GDM1 (cell line): ENCODE measurements at places on chromosomes 4 and X.
A peak's percentile ranks its signal among the peaks of the same experiment; 100 is the strongest.

DNA sequence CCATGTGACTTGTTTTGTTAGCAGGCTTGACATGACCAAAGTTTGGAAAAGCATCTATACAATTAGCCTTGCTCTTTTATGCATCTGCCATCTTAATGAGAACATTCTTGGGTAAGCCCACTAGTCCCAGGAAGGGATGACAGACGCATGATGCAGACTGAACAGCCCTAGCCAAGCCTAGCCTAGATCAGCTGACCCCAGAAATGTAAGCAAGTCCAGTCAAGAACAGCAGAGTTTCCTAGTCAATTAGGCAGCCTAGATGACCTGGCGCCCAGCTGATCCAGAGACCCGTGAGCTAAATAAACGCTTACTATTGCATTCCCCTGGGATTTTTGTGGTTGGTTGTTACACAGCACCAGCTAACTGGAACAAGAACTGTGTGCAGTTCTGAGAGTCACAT is 457.9 kb downstream of the BCOR start:
- no peak for DNase-seq

GRCh38 chr4:20538905-20539304 is 161.4 kb upstream of the PACRGL start:
- no peak for DNase-seq

- DNase-seq, result no peak
Measured at GRCh38 chrX:101619364-101619763, 1.6 kb upstream of the ARMCX6 start.

DNA sequence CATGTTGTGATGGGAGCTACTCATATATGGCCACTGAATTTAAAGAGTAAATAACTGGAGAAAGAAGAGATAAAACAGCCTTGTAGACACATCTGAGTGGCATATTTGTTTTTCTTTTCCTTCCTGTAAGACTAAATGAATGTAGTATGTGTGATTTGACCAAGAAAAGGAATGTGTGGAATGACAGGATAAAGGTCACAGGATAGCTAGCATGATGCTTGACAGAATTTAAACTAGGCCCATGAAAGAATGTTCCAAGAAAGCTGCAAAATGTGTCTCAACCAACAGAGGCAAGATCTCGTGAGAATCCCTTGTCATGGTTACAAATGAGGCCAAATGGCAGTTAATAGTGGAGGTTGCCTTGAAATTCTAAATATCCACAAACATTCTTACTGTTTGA is 137.0 kb downstream of the KCNIP4 start:
- DNase-seq, result no peak

- no peak for DNase-seq
Measured at GRCh38 chr4:183903021-183903760, 1.9 kb upstream of the STOX2 start.

- no peak for DNase-seq
Measured at GRCh38 chrX:118225711-118226428, 109.3 kb upstream of the KLHL13 start.

DNA sequence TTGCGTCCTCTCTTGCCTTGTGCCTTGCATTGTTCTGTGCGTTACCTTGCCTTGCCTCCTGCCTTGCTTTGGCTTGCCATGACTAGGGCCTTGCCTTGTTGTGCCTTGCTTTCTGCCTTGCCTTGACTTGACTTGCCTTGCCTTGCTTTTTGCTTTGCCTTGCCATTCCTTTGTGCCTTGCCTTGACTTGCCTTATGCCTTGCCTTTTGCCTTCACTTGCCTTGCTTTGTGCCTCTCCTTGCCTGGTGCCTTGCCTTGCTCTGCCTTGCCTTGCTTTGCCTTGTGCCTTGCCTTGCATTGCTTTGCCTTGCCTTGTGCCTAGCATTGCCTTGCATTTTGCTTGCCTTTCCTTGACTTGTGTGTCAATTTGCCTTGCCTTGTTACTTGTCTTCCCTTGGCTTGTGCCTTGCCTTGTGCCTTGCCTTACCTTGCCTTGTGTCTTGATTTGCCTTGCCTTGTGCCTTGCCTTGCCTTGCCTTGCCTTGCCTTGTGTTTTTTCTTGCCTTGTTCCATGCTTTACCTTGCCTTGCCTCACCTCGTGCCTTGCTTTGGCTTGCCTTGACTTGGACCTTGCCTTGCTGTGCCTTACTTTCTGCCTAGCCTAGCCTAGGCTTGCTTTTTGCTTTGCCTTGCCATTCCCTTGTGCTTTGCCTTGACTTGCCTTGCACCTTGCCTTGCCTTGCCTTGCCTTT is 95.8 kb downstream of the TAB3 start:
- DNase-seq, result no peak

- DNase-seq, result no peak
Measured at GRCh38 chrX:18594079-18594478, 77.8 kb downstream of the RS1 start.

- no peak for DNase-seq
Measured at GRCh38 chr4:150577796-150578195, 4.2 kb upstream of the MAB21L2 start.

DNA sequence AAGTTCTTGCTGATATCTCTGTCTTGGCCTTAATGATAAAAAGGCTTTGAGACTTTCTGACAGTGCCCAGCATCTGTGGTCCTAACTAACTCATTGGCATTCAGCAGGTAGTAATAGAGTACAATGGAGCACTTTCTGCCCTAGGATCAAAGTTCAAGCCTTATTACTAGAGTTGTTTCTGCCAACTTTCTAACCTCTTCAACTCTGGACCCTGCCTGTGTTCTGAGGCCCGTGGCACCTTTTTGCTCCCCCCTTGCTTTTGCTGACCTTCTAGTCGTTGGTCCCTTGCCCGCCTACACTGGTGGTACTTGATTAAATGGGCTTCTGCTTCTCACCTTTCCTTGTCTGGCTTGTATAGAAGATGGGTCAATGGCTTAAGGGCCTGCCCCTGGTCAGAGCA is 126.3 kb downstream of the PPARGC1A start:
- DNase-seq, result no peak

GRCh38 chr4:180407275-180407885 is 1835.8 kb upstream of the TENM3 start:
- peak; percentile 5 for DNase-seq

- no peak for DNase-seq
Measured at GRCh38 chr4:121777625-121778024, 12.7 kb upstream of the SMIM43 start.

- DNase-seq, result no peak
Measured at GRCh38 chr4:165096776-165097175, 15.9 kb downstream of the TMEM192 start.

DNA sequence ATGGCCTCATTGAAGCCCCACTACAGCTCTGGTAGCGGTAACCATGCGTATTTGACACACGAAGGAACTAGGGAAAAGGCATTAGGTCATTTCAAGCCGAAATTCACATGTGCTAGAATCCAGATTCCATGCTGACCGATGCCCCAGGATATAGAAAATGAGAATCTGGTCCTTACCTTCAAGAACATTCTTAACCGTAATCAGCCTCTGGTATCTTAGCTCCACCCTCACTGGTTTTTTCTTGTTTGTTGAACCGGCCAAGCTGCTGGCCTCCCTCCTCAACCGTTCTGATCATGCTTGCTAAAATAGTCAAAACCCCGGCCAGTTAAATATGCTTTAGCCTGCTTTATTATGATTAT is 876 bp downstream of the HPRT1 start:
- DNase-seq, result no peak

GRCh38 chrX:22141047-22141730 is 109.1 kb downstream of the PHEX start:
- DNase-seq, result no peak

GRCh38 chr4:189092581-189092980 is 848.1 kb upstream of the FRG1 start:
- DNase-seq, result no peak

- DNase-seq, result no peak
Measured at GRCh38 chrX:74383611-74384010, 37.7 kb upstream of the SLC16A2 start.

GRCh38 chrX:103656617-103657016 is 27.8 kb downstream of the TCEAL1 start:
- no peak for DNase-seq

GRCh38 chrX:32045149-32045548 is 973.3 kb upstream of the FTHL17 start:
- DNase-seq, result no peak

DNA sequence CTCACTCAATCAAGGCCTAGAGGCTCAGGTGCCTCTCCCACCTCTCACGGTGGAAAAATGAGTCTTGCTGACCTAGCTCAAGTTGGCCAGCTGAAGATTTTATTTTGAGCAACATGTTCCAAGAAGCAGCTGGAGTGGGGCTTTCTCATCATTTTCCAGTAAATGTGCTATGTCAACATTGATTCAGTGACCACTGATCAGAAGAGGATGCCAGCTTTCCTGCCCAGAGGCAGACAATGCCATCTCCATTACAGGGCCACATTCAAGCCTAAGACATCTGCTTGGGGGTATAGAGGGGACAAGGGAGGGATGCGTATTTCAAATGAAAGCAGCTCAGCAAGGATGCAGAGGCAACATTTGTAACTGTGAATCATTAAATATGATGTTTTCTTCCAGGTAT is 3.0 kb downstream of the MEPE start:
- no peak for DNase-seq

DNA sequence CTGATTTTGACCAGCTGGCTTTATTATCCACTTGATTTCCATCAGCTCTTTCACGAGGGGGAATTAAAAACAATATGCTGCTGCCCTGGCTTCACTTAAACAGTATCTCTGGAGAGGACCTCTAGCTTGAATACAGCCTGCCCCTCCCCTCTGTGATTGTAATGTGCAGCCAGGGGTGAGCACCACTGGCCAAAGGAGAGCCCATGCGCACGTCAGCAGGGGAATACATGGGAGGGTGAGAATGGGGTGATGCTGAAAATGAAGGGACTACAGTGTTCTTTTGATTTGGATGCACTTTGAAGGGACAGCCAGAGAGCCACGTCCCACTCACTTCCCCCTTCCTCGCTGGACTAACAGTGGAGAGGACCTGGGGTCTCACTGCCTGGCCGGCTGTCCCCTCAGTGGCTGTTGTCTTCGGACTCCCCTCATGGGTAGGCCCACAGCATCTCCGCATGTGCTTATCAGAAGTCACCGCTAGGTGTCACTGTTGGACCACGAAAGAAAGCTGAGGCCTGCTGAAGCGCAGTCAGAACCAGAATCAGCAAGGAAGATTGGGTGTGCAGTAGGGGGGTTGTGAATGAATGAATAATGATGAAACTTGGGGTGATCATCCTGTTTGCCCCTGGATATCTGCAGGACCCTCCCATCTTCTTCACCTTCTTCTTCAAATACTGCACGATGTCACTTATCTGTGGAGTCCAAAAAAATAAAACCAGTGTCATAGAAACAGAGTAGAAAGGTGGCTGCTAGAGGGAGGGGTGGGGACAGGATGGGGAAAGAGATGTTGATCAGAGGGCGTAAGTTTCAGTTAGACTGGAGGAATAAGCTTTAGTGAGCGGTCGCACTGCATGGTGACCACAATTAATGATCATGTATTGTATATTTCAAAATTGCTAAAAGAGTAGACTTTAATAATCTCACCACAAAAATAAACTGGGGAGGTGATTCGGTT is 32.8 kb downstream of the CLCN4 start:
- peak; percentile 36 for DNase-seq

DNA sequence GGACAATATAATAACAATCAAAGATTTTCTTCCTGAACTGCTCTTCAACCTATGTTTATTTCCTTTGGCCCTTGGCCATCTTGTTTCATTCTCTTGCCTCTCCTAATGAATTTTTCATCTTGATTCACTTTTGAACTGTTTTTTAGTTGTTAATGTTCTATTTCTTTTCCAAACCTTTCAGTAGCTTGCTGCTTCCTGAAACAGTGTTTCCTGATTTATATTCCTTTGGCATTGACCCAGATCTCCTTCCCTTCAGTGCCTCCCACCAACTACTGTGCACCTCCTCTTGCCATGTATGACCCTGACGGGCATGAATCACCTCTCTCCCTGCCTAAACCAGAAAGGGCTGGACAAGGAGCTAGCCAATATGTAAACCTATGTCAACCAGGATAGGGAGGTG is 25.6 kb upstream of the SPP1 start:
- DNase-seq, result no peak

DNA sequence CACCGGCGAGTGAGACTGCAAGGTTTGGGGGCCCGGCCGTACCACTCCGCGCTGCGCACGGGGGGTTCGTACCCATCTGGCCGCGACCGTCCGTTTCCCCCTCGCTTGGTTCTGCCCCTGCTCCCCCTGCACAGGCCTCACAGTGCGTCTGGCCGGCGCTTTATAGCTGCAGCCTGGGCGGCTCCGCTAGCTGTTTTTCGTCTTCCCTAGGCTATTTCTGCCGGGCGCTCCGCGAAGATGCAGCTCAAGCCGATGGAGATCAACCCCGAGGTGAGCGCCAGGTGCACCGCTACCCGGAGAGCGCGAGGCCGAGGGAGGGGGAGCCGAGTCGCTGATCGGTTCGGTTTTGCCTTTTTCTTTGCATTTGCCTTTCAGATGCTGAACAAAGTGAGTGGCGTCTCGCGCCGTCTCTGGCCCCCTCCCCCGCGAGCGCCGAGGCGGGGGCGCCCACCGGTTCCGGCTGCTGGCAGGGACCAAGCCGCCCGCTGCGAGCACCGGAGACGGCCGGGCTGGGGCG is at the start of gene UCHL1:
TSS of gene UCHL1 (plus strand) at position 189 of the 517 bp plus-strand sequence. CDS start at position 238, 49 bp downstream.
- DNase-seq, result no peak

- no peak for DNase-seq
Measured at GRCh38 chrX:38923451-38923969, 122.3 kb downstream of the MID1IP1 start.

GRCh38 chr4:139501117-139501516 is 47.2 kb downstream of the RAB33B start:
- DNase-seq, result no peak
